ENCODE measurements at places on chromosomes 6 and 20.

DNA sequence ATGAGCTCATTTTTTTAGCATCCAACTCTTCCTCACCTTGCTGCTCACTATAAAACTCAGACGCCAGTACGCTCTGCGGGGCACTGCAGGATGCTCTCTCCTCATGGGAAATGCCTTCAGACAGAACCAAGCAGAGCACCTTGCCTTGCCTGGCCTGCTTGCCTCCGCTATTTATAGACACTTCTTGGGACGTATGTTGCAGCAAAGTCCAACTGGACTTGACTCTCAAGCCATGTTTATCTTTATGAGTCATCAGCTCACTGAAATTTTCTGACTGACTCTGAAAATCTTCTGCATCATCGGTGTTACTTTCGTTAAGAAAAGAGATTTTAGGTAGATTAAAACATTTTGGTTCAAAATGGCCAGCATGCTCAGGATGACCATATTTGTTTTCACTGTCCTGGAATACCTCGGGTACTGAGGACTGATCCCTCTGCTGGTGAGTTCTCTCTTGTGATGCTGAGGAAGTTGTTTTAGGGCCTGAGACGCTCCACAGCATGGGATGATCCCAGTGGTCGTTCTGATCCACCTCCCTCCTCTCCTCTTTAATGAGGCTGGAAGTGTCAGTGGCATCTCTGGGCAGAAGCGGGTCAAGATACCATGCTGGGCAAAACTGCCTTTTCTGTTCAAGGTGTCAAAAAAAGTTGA, 204.5 kb downstream of the KIF16B start:
- DNase-seq, result no peak

DNA sequence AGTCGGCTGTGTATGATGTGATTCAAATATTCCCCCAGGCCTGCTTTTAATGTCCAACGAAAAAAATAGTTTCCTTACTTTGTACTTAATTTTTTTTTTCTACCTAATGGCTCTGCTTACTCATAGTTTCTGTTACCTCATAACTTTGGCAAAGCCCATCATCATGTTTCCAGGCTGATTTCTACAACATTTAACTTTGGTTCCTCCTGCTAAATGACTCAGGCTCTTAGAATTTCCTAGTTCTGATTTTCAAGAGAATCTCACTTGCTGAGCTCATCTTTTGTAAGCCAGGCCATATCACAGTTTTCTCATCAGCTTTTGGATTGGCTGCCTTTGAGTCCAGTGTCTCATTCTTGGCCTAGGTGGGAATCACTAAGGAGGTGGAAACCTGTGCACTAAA, 323.1 kb downstream of the HDGFL1 start:
- no peak for DNase-seq

GRCh38 chr6:75368151-75368779, 83.7 kb upstream of the TMEM30A start:
- DNase-seq, result no peak

GRCh38 chr6:122501475-122501874, 29.9 kb upstream of the SERINC1 start:
- no peak for DNase-seq

DNA sequence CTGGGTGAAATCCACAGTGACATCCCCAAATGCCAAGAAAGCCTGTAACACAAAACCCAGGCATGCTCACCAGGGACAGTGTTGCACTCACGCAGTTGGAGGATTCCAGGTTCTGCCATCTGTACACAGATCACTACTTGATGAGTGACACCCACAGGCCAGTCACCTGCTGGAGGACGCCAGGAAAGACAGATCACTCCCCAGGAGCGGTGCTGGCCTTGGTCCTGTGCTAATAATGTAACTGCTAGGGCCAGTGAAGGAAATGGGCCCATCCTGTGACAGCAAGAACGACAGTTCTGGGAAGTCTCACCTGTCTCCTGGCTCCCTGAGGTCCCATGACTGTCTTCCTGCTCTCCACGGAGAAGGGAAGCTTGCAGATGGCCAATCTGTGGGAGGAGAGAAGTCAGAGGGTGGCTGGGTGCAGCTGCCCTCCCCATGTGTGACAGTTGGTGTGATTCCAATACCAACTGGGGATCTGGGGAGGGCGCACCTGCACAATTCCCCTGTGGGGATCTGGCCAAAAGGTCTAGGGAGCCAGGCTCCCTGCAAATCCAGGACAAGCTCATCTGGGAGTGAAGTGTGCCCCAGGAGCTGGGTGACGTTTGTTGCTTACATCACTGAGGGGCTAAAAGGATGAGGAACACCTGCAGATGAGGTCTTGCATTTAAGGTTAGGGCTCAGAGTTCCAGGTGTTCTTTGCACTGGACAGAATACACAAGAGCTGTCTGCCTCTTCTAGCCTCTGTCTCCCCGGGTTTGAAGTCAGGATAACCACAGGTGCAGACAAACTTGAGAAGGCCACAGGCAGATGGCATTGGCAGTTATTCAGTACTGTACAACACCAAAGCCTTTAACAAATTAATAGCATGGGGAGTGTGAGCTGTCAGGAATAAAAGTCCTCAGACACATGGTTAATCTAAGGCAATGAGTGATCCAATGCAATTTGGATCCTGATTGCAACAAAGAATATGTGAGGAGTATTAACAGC, 10.3 kb downstream of the ZNF337 start:
- no peak for DNase-seq
